AG10803 (cell line): ENCODE measurements at places on chromosomes 5 and 9.

DNA sequence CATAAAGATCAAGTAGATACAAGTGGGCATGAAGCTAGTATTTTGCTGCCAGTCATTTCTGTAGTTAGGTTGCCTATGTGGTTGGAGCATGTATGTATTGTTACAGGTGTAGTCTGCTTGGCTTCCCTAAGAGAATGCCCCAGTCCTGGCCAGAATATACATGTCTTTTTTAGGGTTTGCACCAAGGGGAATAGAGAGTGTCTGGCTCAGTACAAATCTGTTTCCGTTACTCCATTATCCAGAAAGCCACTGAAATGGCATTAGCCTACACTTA lies 23.2 kb downstream of the TGFBR1 start:
- no peak for DNase-seq

DNA sequence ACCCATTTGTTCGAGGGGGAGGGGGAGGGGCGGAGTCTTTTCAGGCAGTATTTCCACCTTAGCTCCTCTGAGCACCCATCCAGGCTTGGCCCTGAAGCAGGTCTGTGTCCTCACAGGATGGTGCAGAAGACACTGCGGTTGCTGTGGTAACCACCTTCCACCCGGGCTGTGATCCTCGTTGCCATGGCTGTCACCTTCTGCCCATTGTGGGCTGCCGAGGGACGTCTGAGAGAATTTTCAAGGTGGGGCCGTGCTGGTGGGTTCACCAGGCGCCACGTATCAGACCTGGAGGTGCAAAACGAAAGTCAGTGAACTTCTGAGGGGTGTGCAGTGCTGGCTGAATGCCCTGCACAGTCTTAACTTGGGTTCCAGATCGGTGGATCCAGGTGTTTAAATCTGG lies 26.7 kb downstream of the POLR1E start:
- DNase-seq: no peak

GRCh38 chr5:61263072-61263471 lies 69.0 kb upstream of the ZSWIM6 start:
- DNase-seq: no peak

DNA sequence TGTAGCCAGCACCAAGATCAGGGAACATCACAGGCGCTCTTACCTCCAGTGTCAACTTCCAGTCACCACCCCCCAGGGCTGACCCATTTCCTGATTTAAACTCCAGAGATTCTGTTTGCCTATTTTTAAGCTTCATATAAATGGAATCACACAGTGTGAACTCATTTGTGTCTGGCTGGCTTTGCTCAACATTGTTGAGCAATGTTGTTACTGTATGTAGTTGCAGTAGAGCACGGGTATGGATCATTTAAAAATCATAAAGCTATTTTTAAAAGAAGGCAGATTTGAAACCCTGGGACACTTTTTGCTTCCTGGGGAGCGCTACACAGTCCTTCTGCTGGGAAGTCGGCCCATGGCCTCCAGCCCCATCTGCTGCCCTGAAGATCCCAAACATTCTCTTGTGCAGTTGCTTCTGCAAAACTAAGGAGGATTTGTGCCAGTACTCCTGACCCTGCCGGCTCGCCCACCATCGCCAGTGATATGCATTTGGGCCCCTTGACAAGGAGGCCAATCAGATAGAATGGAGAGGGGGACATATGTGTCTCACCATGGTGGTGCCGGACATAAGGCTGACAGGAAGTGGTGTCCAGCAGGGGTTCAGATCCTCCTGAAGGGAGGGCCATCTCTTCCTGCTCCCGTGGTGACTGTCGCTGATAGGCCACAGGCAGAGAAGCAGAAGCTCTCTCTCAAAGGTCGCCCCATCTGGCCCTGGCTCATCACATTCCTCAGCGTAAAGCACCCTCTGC lies 13.3 kb downstream of the DCANP1 start:
- DNase-seq: peak; percentile 32

GRCh38 chr5:134813407-134813806 lies 32.4 kb upstream of the C5orf24 start:
- no peak for DNase-seq

- peak; percentile 26 for DNase-seq
Measured at GRCh38 chr9:4382722-4383317, 83.0 kb upstream of the GLIS3 start.

GRCh38 chr9:18857334-18857733 lies 175.7 kb downstream of the SAXO1 start:
- no peak for DNase-seq

DNA sequence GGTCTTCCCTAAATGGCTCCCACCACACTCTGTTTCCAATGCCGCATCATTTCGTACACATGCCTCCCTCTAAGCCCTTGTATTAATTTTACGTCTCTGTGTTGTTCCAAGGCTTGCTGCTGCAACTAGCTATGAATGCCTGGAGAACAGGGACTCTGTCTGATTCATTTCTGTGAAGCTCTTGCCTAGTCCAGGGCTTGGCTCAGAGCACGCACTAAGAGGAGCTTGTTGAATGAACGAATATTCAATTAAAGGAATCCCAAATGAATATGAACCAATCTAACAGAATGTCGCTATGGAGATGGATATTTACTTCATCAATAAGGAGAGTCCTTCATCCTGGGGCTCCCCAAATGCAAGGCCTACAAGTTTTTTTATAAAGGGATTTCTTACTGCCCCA lies 55.3 kb downstream of the TGFBR1 start:
- no peak for DNase-seq

DNA sequence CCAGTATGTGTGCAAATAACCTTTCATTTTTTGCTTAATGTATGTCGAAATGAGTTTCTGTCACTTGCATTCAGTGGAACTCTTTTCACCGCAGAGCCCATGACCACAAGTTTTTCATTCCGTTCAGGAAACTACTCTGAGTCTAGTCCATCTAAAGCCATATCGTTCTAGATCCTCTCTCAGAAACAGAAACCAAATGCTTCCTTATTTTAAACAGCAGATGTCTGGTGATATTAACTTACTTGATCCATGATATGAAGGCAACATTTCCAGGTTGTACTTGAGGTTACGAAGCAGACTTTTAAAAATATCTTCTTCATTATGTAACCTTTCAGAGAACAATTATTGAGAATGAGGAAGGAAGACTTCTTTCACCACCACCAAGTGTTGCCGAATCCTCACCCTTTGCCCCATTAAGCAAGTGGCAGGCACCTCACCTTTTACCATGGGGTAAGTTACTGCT lies 72.4 kb upstream of the GNAQ start:
- DNase-seq: no peak

- DNase-seq: peak; percentile 82
Measured at GRCh38 chr5:68924481-68925145, 169.2 kb upstream of the SLC30A5 start.
